ENCODE measurements at places on chromosomes 7 and 10. TPM values are rescaled to one million over a fixed set of nuclear protein-coding genes. Genes with fewer than 3 reads are reported as not detected.

PCDH15 gene
- 0.16 TPM for total RNA-seq

PDE6C gene
- total RNA-seq = not detected

SFTPA1 gene
- 0.22 TPM for total RNA-seq

DNA sequence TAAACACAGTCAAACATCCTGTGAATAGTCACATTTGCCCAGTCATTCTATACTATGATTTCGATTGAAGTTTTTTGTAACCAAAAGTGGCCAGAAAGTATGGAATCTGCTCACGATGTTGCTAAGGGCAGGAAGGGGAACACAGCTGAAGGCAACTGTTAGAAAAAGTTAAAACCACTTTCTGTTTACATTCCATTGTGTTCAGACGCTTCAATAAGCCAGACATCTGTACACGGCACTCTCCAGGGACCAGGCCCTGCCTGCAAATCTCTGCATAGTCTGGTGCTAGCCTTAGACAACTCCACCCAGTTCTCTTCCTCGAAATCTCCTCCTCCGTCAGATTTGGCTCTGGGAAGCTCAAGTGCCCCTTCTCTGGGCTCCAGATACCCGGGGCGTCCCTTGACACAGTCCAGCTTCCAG, 17.1 kb upstream of the TMEM120A start:
- DNase-seq = peak; percentile 80

GRCh38 chr10:110865186-110865808, 6.4 kb upstream of the PDCD4 start:
- DNase-seq = no peak

- no peak for DNase-seq
These were observed 32.7 kb downstream of the DOCK4 start for GRCh38 chr7:112173568-112173905.

DNA sequence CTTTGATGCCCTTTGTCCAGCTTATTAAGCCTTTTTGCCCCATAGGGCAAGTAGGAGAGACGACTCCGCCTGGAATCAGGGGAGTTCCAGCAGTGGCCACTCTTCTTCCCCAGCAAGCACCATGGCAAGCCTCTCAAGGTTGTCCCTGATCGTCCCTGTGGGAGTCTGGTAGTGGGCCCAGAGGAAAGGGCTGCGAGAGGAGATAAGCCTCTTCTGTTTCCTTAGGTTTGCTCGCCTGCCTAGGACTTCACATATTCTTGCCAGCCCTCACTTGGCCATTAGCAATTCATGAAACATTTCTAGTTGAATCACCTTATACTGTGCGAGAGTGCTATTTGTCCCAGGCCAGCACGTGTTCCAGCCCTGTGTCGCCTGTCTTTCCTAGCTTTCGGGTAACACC, 47.8 kb upstream of the CPN1 start:
- DNase-seq = peak; percentile 40

- DNase-seq = no peak
These were observed 41.4 kb downstream of the RAMP3 start for GRCh38 chr7:45198986-45199385.

GRCh38 chr7:80916770-80917741, 1.8 kb downstream of the SEMA3C start:
- DNase-seq = no peak

All from Right ventricle myocardium superior (tissue), 1 donor.